ENCODE measurements at places on chromosomes 16 and 17.

- DNase-seq = no peak
These were observed 12.8 kb upstream of the PAFAH1B1 start for GRCh38 chr17:2580661-2581060.

GRCh38 chr17:40618754-40619625, 28.6 kb downstream of the SMARCE1 start:
- no peak for DNase-seq

DNA sequence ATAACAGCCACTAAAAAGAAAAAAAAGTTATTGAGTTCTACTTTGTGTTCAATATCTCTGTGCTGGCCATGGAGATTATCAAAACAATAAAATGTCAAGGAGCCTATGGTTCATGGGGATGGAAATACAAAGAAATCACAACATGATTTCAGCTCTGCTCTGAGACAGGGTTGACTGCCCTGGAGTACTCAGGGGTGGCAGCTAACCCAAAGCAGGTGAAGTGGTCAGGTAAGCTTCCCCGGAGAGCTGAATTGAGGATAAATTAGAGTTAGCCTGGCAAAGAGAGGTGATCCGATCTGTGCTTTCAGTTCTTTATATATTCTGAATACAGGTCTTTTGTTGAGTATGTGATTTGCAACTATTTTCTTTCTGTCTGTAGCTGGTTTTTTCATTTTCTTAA, 119.3 kb upstream of the TMEM97 start:
- no peak for DNase-seq

GRCh38 chr17:47850692-47851573, at the start of gene SP6:
Gene SP6, minus strand, starts transcription at chr17:47851163. Its CDS starts 2,734 bp downstream, at chr17:47848429.
- peak; percentile 45 for DNase-seq

GRCh38 chr17:57603978-57604377, 141.1 kb downstream of the CCDC182 start:
- peak; percentile 39 for DNase-seq

DNA sequence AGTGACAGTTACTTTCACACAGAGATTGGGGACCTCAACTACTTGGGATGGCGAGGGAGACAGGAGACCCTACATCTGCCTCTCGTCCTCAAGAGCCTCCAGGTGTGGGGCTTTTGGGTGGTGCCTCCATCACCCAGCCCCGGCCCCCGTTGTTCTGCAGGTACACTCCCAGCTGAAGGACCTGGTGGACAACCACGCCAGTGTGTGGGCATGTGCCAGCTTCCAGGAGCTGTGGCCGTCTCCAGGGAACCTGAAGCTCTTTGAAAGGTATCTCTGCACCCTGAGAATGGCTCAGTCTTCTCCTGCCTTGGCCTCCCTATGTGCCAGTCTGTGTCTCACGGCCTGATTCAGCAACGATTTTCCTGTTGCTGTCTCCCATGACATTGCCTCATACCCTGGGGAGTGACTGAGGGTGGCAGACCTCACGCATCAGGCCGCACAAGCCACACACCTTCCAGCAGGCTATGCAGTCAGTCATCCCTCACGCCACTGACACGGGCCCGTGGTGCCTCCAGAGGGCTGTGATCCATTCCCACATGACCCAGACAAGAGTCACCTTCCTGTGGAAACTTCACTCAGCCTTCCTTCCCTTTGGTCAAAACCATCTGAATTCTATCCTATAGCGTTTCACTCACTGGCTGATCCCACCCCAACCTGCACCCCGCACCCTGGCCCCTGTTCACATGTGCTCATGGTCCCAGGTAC, 3.7 kb downstream of the CCNF start:
- no peak for DNase-seq

- no peak for DNase-seq
These were observed 219.6 kb upstream of the TNRC6C start for GRCh38 chr17:77738751-77739531.

- DNase-seq = no peak
These were observed 4.9 kb downstream of the PER1 start for GRCh38 chr17:8147141-8147804.

DNA sequence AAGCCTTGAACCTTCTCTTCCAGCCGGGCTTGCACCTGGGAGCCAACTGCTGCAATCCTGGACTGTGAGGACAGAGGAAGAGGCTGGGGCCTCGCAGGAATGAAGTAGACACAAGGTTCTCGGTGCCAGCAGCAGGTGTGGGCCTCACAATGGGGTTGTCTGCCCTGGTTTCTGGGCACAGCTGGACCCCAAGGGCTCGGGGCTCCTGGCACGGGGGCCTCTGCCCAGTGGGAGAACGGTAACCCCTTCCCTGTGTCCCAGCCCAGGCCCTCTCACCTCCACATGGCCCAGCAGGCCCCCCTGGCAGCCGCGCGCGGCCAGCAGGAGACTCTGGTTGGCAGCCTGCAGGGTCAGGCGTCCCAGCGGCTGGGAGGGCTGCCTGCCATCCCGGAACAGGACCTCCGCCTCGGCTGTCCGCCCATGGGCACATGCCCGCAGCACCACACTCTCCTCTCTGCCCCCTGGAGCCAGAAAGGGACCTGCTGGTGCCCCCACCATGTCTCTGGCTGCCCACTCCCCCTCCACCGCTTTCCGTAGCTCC, 46.9 kb downstream of the RMI2 start:
- DNase-seq = no peak

DNA sequence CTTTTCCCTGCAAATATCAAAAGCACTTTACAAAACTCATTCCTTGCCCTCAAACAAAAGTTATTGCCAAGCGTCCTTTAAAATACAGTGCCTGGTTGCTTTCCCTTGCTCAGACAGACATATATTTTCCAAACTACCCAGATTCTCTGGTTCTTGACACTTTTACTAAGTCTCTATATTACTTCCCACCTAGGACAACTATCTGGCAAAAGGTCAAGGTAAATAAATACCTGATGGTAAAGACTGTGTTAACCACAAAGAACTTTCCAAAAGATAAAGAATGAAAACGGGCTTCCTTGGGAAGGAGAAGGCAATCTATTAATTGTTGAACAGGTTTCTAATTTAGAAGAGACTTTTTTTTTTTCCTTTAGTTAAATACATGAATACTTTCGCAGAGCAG, 1.9 kb downstream of the HS3ST3A1 start:
- no peak for DNase-seq

DNA sequence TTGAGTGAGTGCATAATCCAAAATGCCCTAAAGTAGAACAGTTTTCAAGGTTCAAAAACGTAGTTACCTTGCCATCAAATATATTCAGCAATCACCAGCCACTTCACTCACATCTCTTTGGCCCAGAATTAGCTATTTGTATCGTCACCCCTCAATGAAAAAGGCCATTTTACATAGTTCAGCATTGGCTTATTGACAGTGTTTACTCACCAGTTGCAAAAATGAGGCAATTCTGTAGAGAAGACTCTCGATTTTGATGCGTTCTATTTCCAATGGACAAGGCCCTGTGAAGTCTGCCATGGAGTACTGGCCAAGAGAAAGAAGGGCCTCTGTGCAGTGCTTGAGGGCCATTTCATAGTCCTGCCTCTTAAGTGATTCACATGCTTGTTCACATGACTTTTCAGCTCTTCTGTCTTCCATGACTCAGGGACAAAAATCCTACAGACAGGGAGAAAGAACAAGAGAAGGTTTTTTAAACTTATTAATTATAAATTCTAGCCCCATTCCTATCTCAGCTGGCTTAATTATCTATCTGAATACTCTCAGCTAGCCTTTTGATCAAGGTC, 26.5 kb downstream of the HELZ start:
- no peak for DNase-seq

DNA sequence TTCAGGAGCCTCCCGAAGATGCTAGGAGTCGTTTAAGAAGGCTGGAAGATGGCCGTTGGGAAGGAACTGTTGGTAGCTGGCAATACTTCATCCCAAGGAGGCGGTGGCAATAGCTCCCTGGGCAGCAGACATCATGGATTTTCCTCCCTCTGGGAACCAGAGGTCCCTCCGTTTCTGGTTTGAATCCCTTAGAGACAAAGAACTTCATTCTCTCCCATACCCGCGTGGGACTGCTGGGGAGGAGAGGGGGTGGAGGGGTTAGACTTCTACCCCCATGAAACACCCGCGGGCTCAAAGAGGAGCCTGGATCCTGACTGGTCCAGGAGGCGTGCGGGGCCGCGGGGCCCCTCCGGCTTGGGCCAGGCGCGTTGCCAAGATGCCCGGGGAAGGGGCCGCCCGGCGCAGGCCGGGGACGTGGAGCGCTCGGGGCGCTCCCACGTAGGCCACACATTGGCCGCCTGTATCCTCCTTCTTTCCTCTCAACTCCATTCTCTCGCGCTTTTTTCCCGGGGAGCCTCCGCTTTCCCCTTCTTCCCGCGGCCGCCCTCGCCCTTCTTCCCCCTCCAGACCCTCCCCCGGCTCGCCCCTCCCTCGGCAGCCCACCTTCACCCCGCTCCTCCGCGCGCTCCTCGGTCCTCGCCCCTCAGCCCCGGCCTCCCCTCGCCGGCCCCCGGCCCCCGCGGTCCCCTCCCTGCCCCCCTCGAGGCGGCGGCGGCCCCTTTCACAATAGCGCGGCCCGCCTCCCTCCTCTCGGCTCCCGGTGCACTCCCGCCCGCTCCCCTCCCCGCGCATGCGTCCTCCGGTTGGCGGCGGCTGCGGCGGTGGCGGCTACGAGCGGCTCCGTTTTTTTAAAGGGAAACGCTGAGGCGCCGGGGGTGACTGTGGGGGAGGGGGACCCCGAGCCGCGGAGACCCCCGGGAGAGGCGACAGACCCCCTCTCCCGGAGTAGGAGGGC, at the start of gene MSL1:
Gene MSL1 (plus strand): TSS at position 791 of the 955 bp plus-strand sequence. CDS start 642 bp downstream, outside the sequence.
- peak; percentile 69 for DNase-seq

- no peak for DNase-seq
These were observed 37.8 kb upstream of the ADGRG1 start for GRCh38 chr16:57590654-57591085.

DNA sequence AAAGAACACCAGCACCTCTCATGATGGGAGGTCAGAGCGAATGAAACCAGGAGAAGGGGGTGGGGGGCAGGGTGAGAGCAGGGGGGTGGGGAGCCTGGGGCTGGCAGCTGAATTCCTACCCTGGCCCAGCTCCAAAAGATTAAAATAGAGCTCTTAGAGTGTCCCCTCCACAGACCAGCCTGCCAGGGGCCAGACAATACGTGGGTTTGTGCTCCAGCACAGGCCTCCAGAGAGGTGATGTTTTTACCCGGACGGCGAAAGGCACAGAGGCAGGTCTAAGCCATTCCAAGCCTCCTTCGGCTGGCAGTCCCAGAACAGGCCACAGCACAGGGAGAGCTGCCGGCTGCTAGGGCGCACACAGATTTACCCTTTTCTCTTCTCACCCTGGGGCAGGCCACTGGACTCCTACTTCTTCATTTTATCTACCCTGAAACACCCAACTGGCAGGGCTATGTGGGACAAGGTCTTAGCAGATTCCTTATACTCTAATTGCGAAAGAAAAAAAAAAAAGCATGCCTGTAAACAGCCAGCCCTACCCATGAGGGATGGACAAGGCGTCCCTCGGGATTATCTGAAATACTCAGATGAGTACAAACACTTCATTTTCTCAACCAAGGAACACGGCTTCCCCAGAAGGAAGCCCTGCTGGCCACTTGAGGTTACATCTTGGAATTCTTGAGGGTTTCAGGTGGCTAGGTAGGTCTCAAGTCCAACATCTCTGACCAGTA, 71.9 kb upstream of the NOG start:
- DNase-seq = no peak

- DNase-seq = no peak
These were observed 23.1 kb downstream of the RBFOX1 start for GRCh38 chr16:7355758-7356157.

GRCh38 chr17:67203818-67204217, 41.2 kb downstream of the HELZ start:
- no peak for DNase-seq

DNA sequence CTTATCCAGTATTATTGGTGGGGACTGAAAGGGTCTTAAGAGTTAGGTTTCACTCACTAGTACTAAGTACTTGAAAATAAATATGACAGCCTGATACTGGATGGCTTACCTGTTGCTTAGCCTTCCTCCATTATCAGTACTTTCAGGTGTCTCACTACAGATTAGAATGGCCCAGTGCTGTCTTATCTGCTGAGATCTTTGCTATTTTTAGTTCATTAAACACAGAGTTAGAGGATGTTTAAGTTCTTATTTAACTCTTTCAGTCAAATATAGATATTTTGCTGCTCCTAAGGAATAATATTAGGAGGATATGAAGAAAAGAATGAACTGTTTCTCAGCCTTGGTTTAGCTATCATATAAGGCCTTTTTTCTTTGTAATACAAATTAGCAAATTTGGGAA, 74.8 kb downstream of the NLK start:
- no peak for DNase-seq

GRCh38 chr16:80744856-80745255, 59.5 kb downstream of the CDYL2 start:
- DNase-seq = no peak

DNA sequence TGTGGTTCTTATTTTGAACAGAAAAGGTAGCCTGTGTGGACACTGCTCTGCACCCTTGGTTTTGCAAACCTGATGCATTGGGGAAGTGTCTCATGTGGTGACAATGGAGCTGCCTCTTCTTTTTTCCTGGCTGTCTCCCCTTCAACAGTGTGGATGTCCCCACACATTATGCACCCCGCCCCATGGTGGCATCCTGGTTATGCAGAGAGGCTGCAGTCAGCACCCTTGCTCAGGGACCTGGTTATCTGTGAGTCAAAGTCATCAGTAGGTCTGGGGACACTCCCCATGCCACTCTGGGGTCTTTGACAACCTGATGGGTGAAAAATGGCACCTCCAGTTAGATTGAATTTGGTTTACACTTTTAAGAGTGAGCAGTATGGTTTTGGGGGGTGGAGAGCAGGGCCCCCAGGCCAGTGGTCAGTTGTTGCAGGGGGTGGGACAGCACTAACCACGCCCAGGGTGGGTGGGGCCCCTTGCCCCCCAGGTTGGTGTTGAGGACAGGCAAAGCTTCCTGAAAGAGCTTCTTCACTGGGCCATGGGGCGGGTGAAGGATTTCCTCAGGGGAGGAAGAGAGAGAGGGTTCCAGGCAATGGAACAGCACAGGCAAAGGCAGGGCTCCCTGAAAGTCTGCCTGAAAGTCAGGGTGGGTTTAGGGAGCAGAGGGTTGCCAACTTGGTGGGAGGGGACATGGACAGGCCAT, 24.6 kb upstream of the KCNJ12 start:
- DNase-seq = no peak

GRCh38 chr16:88050952-88051660, 99.9 kb downstream of the BANP start:
- no peak for DNase-seq

GRCh38 chr16:87334651-87335624, 17.7 kb upstream of the C16orf95 start:
- no peak for DNase-seq

GRCh38 chr17:50575581-50576210, 15.2 kb downstream of the CACNA1G start:
- DNase-seq = no peak

DNA sequence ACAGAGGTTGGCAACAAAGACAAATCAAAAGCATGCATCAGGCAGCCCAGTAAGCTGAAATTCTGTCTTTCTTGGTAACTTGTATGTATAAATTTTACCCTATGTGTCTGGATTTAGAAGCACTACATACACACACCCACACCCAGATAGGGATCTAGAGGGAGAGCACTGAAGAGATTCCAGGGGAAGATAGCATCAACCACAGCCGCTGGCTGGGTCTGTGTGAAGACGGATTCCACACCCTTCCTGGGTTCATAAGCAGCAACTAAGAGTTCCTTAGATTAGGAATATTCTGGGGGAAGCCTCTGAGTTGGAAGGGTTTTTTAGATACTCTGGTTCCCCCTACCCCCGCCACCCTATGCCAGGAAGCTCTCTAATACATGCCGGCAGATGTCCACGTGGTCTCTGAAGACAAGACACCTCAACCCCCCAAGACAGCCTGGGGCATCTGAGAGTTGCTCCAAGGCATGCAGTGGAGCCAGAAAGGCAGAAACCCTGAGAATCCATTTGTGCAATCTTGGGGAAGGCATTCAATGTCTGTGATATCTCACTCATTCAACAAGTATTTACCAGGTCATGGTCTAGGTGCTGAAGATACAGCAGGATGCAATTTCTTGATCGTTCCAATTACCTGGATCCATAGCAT, 86.4 kb downstream of the NOG start:
- DNase-seq = no peak
